ENCODE measurements at places on chromosomes 13 and 19.
A peak's percentile ranks its signal among the peaks of the same experiment; 100 is the strongest.

DNA sequence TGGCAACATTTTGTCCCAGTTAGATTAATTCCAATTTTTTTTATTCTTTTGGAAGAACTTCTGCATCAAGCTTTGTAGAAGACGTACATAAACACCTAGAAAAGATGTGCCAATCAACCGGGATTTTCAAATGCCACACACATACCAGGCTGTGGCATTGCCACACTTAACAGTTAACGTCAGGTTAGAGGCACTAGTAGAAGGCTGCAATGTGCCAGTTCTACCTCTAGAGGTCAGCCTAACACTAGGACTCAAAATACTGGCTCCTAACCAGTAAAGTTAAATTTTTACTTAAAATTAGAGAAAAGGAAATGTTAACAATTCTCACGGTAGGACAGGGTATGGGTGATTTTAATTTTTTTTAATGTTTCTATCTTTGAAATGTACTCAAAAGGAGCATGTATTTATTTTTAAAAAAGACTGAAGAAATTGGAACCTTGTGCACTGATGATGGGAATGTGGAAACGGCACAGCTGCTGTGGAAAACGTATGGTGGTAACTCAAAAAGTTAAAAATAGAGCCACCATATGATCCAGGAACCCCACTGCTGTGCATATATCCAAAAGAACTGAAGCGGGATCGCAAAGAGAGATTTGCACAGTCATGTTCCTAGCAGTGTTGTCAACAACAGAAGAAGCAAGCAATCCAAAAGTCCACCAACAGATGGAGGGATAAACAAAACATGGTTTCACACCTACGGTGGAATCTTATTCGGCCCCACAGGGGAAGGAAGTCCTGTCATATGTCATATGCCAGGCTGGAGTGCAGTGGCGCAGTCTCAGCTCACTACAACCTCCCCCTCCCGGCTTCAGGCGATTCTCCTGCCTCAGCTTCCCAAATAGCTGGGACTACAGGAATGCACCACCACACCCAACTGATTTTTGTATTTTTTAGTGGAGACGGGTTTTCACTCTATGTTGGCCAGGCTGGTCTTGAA lies 30.3 kb downstream of the CRYL1 start:
- no peak for DNase-seq

- peak; percentile 50 for DNase-seq
Measured at GRCh38 chr19:18002347-18002850, 5.6 kb upstream of the ARRDC2 start.

DNA sequence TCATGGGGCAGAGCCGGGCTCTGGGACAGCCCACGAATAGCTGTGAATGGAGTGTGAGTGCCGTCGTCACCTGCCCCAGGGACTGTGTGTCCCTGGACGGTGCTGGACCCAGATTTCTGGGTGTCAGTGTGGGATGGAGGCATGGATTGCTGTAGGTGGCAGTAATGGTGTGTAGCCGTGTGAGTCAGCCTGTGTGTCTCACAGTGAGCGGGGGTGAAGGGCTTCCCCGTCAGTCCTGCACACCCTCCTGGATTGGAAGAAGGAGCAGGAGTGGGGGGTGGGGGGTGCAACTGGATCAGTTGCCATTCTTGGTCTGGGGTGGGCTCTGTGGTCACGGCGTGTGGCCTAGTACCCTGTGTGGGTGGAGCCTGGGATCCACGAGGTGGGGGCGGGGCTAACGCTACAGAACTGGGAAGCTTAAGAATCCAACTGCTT lies 6.5 kb upstream of the LTBP4 start:
- DNase-seq, result no peak

DNA sequence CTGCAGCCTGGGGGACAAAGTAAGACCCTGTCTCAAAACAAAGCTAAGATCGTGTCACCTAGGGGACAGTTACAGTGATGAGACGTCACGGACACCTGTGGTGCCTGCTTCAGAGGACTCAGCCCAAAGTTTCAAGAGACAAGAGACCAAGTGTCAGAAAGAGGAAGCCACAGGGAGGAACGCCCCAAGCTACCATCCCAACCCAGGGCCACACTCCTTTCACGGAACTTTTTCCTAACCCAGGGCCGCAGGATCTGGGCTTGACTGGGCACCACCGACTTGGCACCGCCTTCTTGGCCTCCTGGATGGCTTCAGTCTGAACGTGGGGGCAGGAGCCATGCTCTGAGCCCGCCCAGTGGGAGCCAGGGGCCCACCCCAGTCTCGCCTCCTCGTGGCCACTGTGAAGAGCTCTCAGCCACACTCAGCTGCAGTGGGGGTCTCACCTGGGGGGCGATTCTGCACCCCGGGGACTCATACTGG lies 8.5 kb downstream of the MOB3A start:
- DNase-seq, result no peak

- no peak for DNase-seq
Measured at GRCh38 chr19:15810335-15810734, 5.1 kb downstream of the OR10H1 start.

DNA sequence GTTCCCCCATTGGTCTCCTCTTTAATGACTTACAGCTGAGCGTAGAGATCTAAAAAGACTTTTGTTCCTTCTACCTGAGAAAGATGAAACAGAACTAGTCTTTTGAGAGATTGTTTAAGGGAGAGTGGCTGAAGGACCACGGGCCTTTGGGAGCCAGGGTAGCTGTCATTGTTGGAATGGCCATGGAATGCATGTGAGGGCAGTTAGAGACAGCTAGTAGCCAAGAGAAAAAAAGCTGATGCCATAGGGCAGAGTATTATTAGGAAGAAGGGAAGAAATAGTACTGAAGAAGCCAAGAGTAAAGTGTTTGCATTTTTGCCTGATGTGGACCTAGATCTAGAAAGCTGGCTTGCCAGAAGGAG lies 5.6 kb downstream of the ZNF507 start:
- no peak for DNase-seq

GRCh38 chr13:30664689-30665275 lies 47.1 kb downstream of the USPL1 start:
- no peak for DNase-seq

- no peak for DNase-seq
Measured at GRCh38 chr13:36903925-36904595, 16.0 kb downstream of the SMAD9 start.

GRCh38 chr19:45952686-45953505 lies 20.8 kb downstream of the NOVA2 start:
- DNase-seq, result peak; percentile 40

GRCh38 chr19:18660051-18660910 lies 23.2 kb upstream of the CRTC1 start:
- peak; percentile 67 for DNase-seq

DNA sequence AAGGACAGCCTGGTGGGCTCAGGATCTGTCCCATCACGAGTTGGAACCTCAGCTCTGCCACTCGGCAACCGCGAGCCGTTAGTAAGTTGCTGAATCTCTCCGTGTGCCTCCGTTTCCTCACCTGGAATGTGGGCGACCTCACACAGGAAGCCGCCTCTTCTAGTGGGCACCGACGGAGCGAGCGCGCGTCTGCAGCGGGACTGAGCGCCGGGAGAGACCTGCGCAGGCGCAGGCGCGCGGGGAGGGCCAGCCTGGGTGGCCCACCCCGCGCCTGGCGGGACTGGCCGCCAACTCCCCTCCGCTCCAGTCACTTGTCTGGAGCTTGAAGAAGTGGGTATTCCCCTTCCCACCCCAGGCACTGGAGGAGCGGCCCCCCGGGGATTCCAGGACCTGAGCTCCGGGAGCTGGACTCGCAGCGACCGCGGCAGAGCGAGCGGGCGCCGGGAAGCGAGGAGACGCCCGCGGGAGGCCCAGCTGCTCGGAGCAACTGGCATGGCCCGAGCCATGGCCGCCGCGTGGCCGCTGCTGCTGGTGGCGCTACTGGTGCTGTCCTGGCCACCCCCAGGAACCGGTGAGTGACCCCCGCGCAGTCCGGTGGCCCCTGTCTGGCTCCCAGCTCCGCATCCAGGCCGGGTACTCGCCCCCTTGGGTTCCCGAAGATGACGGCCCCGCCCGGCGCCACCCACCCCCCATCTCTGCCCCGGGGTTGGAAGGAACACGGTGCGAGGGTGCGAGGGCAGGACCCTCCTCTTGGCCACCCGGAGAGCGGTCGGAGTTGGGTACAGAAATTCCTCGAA lies at the start of gene PVR:
Gene PVR, plus strand, starts transcription at position 306 of the 797 bp plus-strand sequence. Its CDS starts 187 bp downstream, at position 493.
- DNase-seq, result peak; percentile 78

GRCh38 chr19:31128291-31128690 lies 220.9 kb downstream of the TSHZ3 start:
- no peak for DNase-seq

GRCh38 chr19:55353356-55353802 lies 1.1 kb downstream of the COX6B2 start:
- no peak for DNase-seq

DNA sequence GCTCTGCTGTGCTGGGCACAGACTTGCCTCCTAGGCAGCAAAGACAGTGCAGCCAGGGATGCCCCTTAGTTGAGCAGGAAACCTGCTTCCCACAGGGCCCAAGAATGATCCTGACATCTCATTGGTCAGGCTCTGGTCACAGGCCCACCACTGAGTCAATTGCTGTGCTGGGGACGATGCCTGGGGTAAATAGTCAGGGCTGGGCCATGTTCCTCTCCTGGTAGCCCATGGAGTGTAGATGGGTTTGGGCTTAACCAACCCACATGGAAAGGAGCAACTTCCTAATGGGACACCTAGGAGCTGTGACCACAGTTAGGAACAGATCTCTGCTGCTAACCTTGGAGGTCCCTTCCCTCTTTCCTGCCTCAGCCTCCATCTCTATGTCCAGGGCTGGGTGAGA lies 212.5 kb upstream of the ZNF536 start:
- DNase-seq, result no peak

GRCh38 chr13:28406733-28407266 lies 88.1 kb downstream of the FLT1 start:
- DNase-seq, result no peak

DNA sequence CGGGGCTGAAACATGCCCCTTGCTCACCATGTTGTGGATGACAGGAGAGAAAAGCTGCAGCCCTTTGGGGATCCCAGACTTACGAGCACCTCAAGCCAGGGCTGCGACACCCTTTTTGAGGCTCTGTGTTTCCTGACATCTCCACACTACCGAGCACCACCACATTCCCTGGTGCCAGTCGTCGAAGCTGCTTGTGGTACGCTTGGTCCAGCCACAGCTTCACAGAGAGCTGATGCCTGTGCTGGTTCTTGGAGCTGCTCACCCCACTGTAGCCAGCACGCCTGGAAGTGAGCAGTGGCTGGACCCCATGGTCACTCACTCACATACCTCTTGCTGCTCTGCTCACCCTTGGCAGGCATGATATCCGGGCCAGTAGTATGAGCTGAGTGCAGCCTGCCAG lies 367.5 kb downstream of the SLITRK6 start:
- DNase-seq, result no peak

DNA sequence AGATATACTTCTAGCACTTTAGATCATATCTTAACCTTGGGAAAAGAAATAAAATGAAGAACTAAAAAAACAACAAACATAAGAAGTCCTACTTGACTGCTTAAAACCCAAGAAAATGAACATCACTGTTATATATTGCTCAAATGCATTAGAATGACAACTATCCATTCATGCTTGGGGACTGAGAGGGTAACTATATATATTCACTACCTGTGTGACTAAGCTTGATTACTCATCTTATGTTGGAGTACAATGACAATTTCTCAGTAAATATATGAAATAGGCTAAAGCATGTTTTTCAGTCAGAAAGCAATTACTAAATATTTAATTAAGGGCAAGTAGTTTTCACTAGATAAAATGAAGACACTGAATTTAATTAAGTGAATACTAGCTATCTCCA lies 40.1 kb downstream of the ZC3H13 start:
- no peak for DNase-seq

DNA sequence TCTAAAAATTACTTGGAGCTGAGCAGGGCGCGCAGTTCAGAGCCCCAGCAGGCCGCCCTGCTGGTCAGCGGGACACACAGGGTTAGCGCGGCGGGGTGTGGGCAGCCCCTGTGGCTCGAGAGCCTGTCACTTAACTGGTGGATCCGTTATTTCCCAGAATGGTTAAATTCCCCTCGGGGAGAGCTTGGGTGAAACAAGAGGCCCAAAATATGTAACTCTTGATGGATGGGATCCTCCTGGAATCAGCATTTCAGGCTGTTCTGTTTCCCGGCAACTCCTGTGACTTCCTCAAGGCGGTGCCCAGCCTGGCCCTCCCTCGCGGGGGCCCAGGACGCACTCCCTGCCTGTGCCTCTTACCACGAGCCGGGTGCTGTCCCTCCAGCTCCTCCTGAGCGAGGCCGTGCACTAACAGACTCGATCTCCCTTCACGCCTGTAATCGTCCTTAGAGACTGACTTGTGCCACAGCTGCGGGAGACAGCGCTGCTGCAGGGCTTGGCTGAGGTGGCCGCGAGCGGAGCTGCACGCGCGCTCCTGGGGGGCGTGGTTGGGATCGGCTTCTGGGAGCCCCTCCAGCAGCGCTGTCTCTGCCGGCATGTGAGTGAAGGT lies 9.7 kb downstream of the PTBP1 start:
- DNase-seq, result no peak

GRCh38 chr13:37914781-37915391 lies 45.3 kb upstream of the TRPC4 start:
- no peak for DNase-seq

DNA sequence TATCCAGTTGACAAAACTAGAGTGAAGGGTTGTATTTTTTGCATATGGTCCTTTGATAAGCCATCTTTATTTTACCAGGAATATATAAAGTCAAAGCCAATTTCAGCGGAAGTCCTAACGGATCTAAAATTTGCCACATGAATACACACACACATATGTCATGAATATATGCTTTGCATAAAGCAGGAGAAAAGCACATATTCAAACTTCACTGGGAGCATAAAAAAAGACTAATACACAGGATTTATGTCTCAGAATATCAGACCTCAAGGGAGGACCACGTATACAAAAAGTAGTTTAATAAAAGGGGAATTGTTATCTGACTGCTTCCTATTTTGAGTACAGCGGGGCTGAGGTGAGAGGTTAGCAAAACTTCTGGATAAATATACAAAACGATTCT lies 308.7 kb downstream of the PCDH9 start:
- no peak for DNase-seq

- DNase-seq, result no peak
Measured at GRCh38 chr19:55146078-55146704, 2.8 kb downstream of the TNNT1 start.

- no peak for DNase-seq
Measured at GRCh38 chr13:46492946-46493345, 60.0 kb upstream of the LRCH1 start.

- DNase-seq, result no peak
Measured at GRCh38 chr19:35155441-35155840, 906 bp downstream of the FXYD5 start.

GRCh38 chr19:12946092-12946721 lies 545 bp downstream of the RAD23A start:
- peak; percentile 62 for DNase-seq

DNA sequence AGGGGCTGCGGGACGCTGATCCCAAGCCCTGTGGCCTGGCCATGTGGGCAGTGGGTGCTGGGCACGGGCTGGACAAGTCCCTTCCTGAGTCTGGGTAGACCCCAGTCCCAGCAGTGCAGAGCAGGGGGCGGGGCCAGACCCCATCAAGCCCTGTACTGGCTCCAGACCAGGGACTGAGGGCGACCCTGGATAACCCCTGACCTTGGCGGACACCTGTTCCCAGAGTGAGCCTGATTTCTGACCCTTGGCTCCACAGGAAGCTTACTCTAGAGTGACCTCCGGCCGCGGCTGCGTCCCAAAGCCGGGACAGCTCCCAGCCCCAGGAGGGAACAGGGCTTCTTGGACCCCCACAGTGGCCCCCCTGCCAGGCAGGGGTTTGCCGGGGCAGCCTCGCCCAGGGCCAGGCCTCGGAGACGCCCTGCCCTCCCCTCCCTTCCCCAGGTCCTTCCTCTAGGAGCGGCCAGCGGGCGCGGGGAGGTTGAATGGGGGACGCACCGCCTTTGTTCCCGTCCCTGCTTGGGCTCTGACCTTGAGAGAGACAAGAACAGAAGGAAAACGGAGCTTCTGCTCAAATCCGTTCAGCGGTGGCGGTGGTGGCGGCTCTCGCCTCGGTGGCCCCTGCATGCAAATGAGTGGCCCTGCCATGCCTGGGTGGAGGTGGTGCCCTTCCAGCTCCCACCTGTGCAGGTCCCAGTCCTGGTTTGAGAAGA lies 2.3 kb upstream of the EFNA2 start:
- DNase-seq, result no peak
